Pericardium fibroblast (primary cell): ENCODE measurements at places on chromosomes 1 and 21. TPM values are rescaled to one million over a fixed set of nuclear protein-coding genes. Genes with fewer than 3 reads are reported as not detected.

MNDA gene
- not detected in 2 replicates for total RNA-seq

GPR89B gene
- 5.1 and 7.0 TPM in 2 replicates for total RNA-seq

ADORA1 gene
- 1.5 and 4.1 TPM in 2 replicates for total RNA-seq

ARID4B gene
- total RNA-seq = 9.4 and 9.8 TPM in 2 replicates

DMAP1 gene
- total RNA-seq = 17.0 and 32.8 TPM in 2 replicates

KLHDC9 gene
- 0.58 and 3.3 TPM in 2 replicates for total RNA-seq

HSPA6 gene
- total RNA-seq = 0.09 and 0.35 TPM in 2 replicates

RHD gene
- not detected in 2 replicates for total RNA-seq

GNAT2 gene
- total RNA-seq = 0.17 TPM in 1 of 2 replicates, not detected in the other

ATP5PO gene
- total RNA-seq = 195 and 240 TPM in 2 replicates

CORT gene
- total RNA-seq = not detected in 2 replicates

PADI3 gene
- not detected in 2 replicates for total RNA-seq

FMO4 gene
- 5.3 and 7.4 TPM in 2 replicates for total RNA-seq

SPATA45 gene
- not detected in 2 replicates for total RNA-seq

AVPR1B gene
- not detected in 2 replicates for total RNA-seq

NUP210L gene
- under 0.01 TPM in 1 of 2 replicates, not detected in the other for total RNA-seq

S1PR1 gene
- 3.5 and 4.9 TPM in 2 replicates for total RNA-seq

SLC39A1 gene
- 93.2 and 107 TPM in 2 replicates for total RNA-seq

FAM72C gene
- 0.09 and 0.23 TPM in 2 replicates for total RNA-seq
